ENCODE measurements at places on chromosomes 1 and 21. TPM values are rescaled to one million over a fixed set of nuclear protein-coding genes. Genes with fewer than 3 reads are reported as not detected.
A peak's percentile ranks its signal among the peaks of the same experiment; 100 is the strongest.

DNA sequence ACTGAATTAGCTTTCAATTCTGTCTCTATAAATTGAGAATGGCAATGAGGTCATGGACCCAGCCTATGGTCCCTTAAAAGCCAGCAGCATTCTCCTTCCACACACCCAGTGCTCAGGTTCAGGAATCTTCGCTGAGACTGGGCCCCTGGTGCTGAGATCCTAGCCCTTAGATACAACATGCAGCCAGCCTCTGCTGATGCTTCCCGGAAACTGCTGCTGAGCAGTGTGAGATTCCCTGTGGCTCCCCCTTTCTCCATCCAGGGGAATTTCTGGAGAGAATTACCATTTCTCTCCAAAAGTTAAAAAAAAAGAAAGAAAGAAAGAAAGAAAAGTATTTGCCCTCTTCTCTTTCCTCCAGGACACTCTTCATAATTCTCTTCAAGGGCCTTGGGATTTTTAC is 31.7 kb upstream of the RALGPS2 start:
- H3K27ac ChIP-seq, result no peak overlapping the region
- H3K27me3 ChIP-seq, result no peaks in the 10 kb centered on the region
- peak; percentile 75 for DNase-seq

DNA sequence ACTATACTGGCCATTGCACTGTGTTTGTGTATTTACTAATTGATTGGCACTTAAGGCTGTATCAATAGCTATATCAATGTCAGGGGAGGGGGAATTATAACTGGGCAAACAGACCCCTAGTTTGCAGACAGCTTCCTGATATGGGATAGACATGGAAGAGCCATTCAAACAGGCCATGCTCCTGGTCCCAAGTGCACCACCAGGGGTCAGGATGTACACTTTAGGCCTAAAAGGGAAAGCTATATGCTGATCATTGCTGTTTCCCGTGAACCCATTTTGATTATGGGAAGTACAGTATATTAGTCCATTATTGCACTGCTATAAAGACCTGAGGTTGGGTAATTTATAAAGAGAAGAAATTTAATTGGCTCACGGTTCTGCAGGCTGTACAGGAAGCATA is 124.9 kb upstream of the BACE2 start:
- H3K4me1 ChIP-seq, result no peaks in the 10 kb centered on the region
- no peak for DNase-seq
- no peaks in the 10 kb centered on the region for H3K27me3 ChIP-seq
- no peak overlapping the region for H3K4me3 ChIP-seq
- H3K36me3 ChIP-seq, result no peaks in the 10 kb centered on the region

- H3K27me3 ChIP-seq, result no peaks in the 10 kb centered on the region
- no peak overlapping the region for H3K27ac ChIP-seq
Measured at GRCh38 chr21:45993210-45994085, 11.9 kb downstream of the COL6A1 start.

DNA sequence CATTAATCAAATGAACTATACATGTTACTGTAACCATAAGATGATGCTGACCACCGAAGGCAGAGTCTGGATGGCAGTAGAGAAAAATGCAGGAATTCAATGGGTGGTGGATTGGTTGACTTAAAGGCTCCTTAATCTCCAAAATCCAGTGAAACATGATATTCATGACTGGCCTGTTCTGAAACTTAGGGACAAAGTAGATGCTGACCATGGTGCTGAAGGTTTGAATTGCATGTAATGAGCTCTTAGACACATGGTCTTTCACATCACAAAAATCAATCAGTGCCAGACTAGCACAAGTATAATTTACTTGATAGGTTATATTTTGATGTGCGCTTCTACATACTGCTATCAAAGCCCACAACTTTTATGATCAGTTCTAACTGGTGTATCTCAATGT is 30.9 kb upstream of the NTMT2 start:
- H3K27me3 ChIP-seq, result no peaks in the 10 kb centered on the region
- H3K4me3 ChIP-seq, result no peak overlapping the region
- H3K4me1 ChIP-seq, result no peaks in the 10 kb centered on the region

The CYP4B1 gene
- not detected for total RNA-seq

The TMEM82 gene
- 4.7 TPM for total RNA-seq

The THEMIS2 gene
- 8.6 TPM for total RNA-seq

GRCh38 chr1:111778541-111779051 is 22.9 kb downstream of the DDX20 start:
- no peak for DNase-seq
- no peaks in the 10 kb centered on the region for H3K36me3 ChIP-seq
- no peaks in the 10 kb centered on the region for H3K4me1 ChIP-seq
- H3K4me3 ChIP-seq, result no peak overlapping the region

All from endodermal cell (in vitro differentiated cells).